ENCODE measurements at places on chromosomes 2 and 18.

DNA sequence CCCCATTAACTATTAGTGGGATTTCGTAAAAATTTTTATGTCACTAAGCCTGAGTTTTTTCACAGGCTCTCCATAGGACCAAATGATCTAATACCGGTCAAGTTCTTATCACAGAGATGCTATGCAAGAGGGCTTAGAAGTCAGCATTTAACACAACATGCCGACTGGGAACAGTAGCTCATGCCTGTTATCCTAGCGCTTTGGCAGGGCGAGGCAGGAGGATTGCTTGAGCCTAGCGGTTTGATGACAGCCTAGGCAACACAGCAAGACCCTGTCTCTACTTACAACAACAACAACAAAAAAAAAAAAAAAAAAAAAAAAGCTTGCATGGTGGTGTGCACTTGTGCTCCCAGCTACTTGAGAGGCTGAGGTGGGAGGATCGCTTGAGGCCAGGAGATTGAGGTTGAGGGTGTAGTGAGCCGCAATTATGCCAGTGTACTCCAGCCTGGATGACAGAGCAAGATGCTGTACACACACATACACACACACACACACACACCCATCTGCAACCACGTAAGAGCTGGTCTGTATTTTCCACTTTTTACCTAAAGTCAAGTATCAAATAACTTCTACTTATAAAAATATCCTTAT lies 67.6 kb upstream of the FAM124B start:
- DNase-seq: no peak

GRCh38 chr18:7980136-7980535 lies 413.0 kb downstream of the PTPRM start:
- no peak for DNase-seq

GRCh38 chr18:11747731-11748130 lies 58.7 kb downstream of the GNAL start:
- DNase-seq: no peak

- no peak for DNase-seq
Measured at GRCh38 chr2:240056678-240057077, 3.4 kb upstream of the OR6B3 start.

DNA sequence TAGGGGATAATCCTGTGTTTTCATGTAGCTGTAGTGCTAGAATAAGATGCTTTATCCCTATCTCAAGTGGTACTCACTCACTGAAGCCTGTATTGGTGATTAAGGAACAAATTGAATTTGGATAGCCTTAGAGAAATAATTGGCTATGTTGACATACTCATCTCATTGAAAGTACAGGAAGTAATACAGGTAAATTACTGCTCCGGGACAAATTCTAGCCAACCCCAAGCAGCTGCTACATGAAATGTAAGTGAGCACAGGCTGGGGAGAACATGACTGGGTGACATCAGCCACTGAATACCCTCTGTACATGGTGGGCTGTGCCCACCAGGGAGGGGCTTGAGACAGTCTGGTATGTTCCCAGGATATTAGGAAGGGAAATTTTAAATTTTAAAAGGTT lies 188.4 kb upstream of the RASGRP3 start:
- no peak for DNase-seq

DNA sequence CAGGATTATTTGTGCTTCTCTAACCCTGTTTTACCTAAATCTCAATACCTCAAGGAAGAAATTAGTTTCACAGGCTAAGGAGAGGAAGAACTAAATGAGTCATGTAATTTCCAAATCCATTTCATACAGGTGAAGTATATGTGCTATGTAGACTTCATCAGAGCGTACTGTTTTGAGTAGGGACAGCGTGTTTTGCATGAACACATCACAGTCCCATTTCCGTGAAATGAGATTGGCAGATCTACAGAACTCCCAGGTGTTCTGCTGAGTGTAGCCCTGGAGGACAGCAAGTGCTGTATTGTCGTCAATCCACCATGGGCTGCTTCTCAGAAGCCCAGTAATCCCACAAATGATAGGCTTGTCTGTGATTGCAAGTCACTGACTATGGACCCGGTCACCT lies 97.7 kb downstream of the XRCC5 start:
- no peak for DNase-seq

- no peak for DNase-seq
Measured at GRCh38 chr18:50143886-50144285, 51.1 kb downstream of the MYO5B start.

GRCh38 chr18:79117385-79117784 lies 48.2 kb downstream of the ATP9B start:
- no peak for DNase-seq

DNA sequence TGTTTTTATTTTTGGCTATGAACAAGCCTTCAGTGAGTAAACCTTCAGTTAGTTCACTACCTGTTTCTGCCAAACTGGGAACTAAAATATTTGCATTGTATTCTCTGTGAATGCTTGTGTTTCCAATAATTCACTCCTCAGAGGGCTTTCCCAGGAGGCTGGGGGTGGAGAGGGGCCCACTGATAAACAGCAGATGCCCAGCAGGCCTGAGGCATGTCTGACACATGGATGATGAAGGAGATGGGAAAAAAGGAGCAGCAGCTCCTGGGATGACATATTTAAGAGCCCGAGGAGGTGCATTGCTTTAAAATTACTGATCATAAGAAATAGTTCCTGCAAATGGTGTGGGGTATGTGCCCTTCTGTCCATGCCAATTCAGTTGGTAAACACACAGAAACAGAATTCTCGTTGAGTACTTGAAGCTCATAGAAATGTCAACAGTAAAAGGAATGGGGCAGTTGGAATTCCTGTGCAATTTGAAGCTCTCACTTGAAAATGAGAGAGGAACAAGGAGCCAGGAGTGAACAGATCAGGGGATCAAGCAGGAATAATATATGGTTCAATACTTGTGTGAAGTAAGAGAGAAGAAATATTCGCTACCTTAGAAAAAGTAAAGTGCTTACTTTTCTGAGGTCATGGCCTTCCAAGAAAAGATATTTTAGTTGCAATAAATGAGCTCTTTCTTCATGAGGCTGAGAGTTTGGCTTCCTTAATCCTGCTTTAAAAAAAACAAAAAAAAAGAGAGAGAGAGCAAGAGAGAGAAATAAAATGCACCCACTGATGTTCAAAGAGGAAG lies 22.0 kb upstream of the HNMT start:
- no peak for DNase-seq

GRCh38 chr2:55102056-55102812 lies 52.0 kb upstream of the RTN4 start:
- DNase-seq: peak; percentile 94

- peak; percentile 78 for DNase-seq
Measured at GRCh38 chr2:96907115-96908041, 37.5 kb upstream of the SEMA4C start.

DNA sequence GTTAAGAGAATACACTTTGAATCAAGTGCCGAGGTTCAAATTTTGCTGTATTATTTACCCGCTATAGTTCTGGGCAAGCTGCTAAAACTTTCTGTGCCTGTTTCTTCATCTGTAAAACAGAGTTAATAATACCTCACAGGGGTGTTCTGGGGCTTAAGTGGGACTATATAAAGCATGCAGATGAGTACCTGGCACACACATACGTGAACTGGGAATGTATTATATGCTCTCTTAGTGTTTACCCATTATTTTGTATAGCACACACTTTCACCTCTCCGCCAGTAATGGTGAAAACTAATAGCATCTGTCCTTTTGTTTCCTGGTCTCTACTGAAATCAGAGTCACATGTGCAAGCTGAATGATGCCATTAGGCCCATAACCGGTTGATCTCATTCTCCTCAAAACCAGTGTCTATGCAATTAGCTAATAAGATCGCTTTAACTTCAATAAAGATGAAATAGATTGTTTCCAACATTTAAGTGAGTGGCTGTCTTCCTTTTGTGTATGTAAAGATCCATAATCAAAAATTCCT lies 3.8 kb upstream of the CDKL4 start:
- no peak for DNase-seq

DNA sequence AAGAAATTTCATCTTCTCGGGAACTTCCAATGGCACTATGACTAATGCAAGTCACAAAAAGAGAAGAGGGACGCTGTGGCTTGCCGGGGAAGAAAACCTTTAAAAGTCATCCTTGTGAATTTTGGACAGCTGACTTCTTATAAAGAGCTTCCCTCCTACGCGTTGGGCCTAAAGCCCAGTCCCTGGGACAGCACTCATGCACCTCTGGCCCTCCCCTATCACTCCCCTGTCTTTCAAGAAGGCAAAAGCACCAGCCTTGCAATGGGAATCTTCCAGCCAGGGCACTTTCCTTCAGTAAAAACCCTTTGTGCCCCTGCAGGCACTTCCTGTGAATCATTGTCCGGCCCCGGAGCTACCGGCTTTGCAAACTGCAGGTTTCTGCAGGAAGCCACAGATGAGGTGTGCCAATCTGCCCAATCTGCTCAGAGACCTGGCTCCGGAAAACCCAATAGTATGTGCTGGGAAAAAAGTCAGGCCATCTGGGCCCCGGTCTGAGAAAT lies 7.1 kb downstream of the MREG start:
- peak; percentile 32 for DNase-seq

GRCh38 chr2:113061896-113062770 lies 3.1 kb downstream of the IL36RN start:
- no peak for DNase-seq

GRCh38 chr2:197873293-197873701 lies 68.9 kb downstream of the PLCL1 start:
- peak; percentile 87 for DNase-seq

DNA sequence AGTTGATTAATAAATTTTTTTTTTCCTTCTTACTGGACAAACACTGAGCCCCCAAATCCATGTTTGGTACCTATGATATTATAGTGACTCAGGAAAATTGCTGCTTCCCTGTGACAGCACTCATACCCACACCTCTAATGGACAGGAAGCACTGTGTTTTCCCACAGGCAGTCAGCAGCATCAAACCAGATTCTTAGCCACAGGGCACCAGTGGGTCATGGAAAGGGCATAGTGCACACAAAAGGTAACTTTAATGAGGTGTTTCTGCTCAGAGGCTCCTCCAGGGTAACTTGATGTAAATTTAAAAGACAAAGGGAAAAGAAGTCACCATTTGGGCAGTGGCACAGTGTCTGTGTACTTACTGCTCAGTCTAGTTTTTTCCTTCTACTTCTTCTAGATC lies 34.1 kb downstream of the SERPINB11 start:
- peak; percentile 67 for DNase-seq

DNA sequence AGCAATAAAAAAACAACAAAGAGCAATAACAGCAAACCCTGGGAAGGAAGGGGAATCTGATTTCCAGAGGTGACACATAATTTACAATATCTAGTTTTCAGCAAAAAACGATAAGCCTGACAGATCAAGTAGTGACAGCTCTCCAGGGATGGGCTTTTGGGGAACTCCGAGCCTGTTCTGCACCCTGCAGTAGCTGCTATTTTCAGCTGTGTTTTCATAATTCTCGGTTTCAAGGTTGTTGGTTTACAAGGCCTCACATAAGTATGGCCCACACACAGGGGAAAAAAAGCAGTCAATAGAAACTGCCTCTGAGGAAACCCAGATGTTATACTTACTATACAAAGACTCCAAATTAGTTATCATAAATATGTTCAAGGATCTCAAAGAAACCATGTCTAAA lies 67.7 kb upstream of the CTLA4 start:
- no peak for DNase-seq

GRCh38 chr2:60839126-60839813 lies 42.1 kb upstream of the REL start:
- DNase-seq: no peak

GRCh38 chr2:126877861-126878565 lies 20.7 kb upstream of the TEX51 start:
- no peak for DNase-seq

GRCh38 chr2:42359965-42360483 lies 993 bp downstream of the COX7A2L start:
- peak; percentile 54 for DNase-seq

GRCh38 chr2:101815739-101816391 lies 118.4 kb downstream of the MAP4K4 start:
- DNase-seq: peak; percentile 56

GRCh38 chr2:137772451-137772850 lies 191.8 kb upstream of the HNMT start:
- no peak for DNase-seq

GRCh38 chr2:139544186-139544851 lies 764.1 kb upstream of the NXPH2 start:
- no peak for DNase-seq
